ENCODE measurements at places on chromosomes 4 and X.

DNA sequence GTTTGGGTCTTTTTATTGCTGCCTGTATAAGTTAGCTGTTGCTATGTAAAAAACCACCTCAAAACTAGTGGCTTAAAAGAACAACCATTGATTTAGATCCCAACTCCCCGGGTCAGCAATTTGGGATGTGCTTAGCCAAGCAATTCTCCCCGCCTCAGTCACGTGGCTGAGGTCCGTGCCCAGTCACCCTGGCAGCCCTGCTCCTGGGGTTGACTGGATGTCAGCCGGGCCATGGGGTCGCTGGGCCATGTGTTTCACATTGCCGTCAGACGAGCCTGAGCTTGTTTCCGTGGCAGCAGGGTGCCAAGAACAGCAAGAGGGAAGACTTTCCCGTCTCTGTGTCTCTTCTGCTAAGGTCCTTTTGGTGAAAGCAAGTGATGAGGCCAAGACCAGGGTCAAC, 345.7 kb upstream of the FAT1 start:
- no peak for DNase-seq

- no peak for DNase-seq
Observed at GRCh38 chr4:16836324-16836723, 62.1 kb downstream of the LDB2 start.

- DNase-seq, result no peak
Observed at GRCh38 chrX:115269051-115269683, 20.3 kb upstream of the LUZP4 start.

DNA sequence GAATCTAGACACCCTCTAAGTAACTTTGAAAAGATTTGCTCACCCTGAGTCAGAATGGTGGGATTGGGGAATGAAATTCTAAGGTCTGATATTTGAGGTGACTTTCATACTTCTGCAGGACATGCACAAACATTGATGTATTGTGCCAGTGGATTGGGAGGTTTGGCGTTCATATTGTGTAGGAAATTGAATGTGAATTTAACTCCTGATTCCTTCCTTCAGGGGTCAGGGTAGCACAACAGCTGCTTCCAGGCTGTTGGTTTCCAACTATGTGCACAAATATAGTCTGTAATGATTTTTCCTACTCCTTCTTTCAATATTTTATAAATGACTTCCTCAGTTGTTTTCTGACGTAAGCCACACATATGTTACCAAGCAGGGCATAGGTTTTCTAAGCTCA, 3.1 kb downstream of the IL1RAPL1 start:
- DNase-seq, result no peak

DNA sequence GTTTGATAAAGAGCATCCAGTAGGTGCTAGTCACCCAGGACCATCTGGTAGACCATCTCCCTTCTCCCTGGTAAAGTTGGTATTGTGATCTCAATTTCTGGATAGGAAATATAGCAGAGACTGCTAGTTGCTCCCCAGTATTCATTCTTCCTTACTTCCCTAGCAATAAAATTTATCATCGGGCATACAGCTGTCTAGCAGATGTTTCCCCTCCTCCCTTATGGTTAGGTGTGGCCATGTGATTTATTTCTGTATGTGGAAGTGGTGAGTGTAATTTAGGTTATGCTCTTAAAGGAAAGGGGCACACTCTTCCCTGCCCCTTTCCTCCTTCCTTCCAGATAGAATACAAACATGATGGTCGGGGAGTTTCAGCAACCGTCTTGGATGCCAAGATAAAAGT, 12.3 kb upstream of the KCND1 start:
- DNase-seq, result no peak

GRCh38 chr4:145061318-145061920, 36.6 kb downstream of the ANAPC10 start:
- DNase-seq, result no peak

GRCh38 chr4:7513671-7514070, 78.9 kb upstream of the PSAPL1 start:
- DNase-seq, result no peak

- no peak for DNase-seq
Observed at GRCh38 chr4:177235026-177235425, 74.6 kb upstream of the NEIL3 start.

DNA sequence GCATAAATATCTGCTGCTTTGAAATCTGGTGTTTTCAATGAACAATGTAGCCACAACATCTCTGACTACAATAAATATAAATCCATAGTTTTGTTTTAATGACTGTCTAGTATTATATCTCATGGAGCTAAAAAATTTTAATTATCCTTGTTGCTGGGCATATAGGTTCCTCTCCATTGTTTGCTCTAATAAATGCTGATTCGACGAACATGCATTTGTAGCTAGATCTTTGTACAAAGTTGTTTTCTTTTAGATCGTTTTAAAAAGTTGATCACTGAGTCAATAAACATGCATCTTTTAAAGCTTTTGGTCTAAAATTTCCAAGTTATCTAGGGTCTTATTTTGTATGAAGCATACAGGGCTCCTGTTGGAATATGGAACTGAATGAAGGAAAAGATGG, 130.5 kb upstream of the GPR101 start:
- DNase-seq, result no peak

DNA sequence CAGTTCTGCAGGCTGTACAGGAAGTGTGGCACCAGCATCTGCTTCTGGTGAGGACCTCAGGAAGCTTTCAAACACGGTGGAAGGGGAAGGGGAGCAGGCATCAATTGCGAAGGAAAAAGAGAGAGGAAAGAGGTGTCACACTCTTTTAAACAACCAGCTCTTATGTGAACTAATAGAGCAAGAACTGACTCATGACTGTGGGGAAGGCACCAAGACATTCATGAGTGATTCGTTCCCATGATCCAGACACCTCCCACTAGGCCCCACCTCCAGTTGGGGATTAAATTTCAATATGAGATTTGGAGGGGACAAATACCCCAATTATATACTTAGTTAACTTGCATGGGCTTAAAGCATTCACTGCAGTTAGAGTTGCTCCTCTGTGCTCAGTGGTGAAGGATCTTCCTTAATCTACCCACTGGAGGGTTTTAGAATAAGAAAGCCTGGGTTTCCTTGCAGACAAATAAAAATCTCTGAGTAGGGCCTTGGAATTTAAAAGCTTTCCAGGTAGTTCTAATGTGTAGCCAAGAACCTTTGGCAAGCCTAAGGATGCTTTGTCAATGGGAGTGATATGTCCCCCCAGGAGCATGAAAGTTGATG, 60.0 kb downstream of the SYNPO2 start:
- no peak for DNase-seq

DNA sequence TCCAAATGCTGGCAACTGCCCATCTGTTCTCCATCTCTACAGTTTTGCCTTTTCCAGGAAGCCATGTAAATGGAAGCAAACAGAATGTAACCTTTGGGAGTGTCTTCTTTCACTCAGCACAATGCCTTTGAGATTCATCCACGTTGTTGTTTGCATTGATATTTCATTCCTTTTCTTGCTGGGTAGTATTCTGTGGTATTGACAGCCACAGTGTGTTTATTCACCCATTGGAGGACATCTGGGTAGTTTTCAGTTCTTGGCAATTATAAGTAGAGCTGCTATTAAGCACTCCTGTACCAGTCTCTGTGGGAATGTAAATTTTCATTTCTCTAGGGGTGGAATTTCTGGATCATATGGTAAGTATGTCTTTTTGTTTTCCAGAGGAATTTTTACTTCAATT, 194.3 kb upstream of the RPS6KA3 start:
- DNase-seq, result no peak

GRCh38 chrX:37332987-37333658, 16.0 kb upstream of the PRRG1 start:
- DNase-seq, result no peak

GRCh38 chr4:52933738-52934137, 71.6 kb downstream of the RASL11B start:
- DNase-seq, result no peak

DNA sequence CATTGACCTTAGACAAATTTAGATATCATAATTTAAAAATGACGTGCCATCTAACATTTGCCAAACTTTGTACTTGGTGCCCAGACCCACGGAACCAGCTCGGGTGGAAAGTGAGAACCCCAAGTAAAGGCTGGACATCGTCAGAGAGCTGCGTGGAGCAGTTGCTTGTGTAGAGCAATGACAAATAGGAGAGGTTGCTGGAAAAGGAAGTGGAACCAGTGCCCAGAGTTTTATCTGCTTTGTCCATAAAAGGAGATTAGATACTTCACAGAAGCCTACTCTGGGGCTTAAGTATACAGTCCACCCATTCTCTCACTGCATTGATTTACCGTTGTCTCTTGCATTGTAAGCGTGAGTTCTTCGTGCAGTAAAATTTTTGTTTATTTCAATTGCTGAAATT, 5.4 kb upstream of the TBC1D1 start:
- no peak for DNase-seq

DNA sequence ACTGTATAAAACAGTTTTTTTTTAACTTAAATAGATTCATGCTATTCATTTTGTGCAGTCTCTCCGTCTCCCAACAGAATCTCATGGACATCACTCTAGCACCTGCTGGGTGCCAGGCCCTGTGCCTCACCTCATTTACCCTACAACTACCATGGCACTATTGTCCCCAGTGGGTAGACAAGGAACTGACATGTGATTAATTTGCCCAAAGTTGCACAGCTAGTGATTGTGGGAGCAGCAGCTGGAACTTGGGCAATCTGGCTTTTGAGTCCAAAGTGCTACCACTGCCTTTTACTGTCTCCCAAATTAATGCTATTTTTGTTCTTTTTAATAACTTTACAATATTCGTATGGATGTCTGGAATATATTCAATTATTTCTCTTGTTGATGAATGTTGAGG, 11.2 kb upstream of the PGRMC2 start:
- DNase-seq, result no peak

- DNase-seq, result no peak
Observed at GRCh38 chr4:61763682-61764081, 563.6 kb downstream of the ADGRL3 start.

- no peak for DNase-seq
Observed at GRCh38 chr4:106017975-106018374, 122.7 kb downstream of the NPNT start.

GRCh38 chr4:4782969-4783368, 76.5 kb upstream of the MSX1 start:
- no peak for DNase-seq

DNA sequence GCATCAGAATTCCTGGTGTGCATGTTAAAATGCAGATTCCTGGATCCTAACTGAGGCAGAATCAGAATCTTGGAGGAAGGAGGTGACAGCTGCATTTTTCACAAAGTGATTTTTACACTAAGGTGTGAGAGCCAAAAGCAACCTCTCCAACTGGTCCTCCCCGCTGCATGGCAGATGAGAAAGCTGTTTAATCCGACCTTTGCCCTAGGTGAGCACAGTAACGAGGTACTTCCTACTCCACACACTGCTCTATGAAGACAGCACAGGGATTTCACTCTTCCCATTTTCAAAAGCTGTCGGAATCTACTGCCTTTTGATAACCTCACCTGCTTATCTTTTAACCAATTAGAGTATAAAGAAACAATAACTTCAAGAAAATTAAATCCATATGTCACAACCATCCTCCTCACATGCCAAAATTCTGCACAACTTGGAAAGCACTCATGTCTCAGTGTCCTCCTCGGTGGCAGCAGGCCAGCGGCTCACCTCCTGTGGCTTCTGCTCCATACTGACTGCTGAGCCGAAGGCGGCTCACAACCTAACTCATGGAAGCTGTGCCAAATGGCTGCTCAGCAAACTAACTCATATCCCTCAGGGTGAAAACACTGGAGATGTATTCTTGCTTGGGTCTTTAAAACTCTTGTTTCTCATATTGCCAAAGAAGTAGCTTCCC, 3.6 kb downstream of the CASP6 start:
- no peak for DNase-seq

DNA sequence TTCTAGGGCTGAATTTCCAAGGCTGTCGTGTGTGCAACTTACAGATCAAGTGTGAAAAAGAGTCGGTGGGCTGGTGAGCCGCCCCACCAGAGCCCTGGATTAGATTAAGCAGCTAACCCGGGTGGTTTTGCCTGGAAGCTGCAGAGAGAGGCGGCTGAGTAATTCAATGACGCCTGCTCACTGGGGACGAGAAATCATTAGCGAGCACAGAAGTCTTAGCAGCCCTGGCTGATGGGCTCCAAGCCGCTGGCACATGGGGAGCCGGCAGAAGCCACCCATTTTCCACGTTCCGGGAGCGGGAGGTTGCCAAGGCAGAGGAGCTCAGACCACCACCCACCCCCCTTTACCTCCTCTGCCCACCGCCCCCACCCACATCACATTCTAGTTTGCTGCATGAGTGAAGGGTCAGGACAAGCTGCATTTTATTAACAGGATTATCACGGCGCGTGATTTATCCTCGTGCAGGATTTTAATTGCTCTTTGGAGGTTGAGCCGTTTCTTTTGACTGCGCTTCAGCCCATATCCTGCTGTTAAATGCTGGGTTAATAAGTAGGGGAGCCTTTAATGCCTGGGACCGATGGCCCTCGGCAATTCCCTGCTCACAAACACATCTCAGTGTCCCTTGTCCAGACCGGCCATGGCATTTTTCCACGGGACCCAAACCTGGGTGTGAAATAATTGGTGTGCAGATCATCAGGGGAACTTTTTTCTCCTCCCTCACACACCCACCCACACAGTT, 19.1 kb downstream of the BCOR start:
- no peak for DNase-seq

DNA sequence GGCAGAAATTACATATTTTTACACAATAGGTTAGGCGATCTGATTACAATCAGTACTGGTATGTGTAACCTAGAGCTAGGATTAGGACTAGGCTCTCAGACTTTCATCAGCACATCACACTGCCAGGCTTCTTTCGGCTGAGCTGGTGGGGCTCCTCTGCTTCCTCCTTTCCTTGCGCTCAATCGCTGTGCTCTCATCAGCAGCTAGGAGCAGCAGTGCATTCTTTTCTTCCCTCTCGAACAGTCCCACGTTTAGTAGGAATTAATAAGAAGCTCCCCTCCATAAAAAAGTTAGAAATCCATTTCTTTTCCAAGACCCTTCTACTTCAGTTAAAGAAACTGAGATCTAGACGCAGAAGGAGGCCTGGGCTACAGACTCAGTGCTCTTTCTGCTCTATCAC, 350.4 kb downstream of the SPRY1 start:
- DNase-seq, result no peak

DNA sequence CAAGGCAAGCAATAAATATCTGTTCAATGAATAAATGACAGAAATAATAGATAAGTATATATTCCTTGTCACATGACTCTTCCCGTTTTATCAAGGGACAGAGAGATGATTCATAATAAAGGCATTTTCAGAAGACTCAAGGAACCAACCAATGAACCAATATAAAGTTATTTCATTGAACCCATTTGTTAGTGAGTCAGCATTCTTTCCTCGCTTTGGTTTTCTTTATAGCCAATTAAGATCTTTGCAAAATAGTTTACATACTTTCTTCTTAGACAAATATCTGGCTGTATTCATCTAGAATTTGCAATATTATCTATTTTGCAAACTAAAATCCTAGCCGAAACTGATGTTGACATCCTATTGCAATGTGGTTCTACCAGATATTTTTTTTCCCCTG, 269.4 kb downstream of the IL15 start:
- DNase-seq, result no peak

- DNase-seq, result no peak
Observed at GRCh38 chr4:184409911-184410692, 64.2 kb downstream of the IRF2 start.

GRCh38 chrX:54352677-54353076, 5.2 kb downstream of the WNK3 start:
- no peak for DNase-seq
